NCI-H1694 (cell line): ENCODE measurements at places on chromosomes 1 and 21.

GRCh38 chr21:43355266-43355924 lies 71.5 kb downstream of the SIK1 start:
- DNase-seq = peak; percentile 69

DNA sequence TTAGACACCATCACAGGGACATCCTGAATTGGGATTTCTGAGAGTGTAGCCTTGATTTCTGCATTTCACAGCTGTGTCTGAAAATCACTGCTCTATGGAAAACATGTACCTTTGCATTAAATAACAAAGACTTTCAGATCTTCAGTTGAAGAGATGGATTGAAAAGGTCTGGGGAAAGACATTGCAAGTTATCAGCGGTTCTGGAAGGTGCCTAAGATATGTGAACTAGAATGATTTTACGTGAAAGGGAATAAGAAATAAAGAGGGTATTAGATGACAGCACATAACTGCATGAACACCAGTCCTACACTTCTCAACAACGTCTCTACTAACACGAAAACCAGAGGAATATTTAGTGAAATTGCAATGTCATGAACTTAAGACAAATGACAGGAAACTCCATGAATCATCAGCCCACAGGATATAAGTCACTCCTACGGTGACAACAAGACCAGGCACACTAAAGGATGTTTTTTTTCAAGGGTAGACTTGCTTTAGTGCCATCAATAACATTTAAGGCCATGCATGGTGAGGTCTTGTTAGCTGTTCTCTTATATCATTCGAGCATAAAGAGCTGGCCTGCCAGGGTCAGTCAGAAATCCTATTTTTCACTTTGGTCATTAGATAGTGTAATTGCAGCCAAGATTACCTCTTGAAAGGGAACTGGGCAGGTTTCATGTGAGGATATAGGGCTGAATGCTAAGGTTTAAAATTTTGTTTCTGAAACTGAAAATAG lies 283.1 kb downstream of the GRIK1 start:
- DNase-seq = no peak

DNA sequence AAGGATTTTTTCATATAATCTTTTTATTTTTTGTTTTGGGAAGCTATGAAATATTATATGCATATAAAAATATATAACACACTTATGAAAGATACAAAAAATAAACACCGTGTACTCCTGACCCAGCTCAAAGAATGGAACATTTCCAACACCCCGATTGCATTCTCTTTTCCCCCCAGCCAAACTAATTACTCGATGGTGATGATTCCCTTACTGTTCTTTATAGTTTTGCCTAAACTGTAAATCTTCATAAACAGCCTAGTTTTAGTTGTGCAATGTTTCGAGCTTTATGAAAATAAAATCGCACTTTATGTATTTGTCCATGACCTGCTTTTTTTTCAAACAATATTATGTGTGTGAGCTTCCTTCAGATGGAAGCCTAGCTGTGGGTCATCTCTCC lies 352.0 kb upstream of the KAZN start:
- DNase-seq = no peak

DNA sequence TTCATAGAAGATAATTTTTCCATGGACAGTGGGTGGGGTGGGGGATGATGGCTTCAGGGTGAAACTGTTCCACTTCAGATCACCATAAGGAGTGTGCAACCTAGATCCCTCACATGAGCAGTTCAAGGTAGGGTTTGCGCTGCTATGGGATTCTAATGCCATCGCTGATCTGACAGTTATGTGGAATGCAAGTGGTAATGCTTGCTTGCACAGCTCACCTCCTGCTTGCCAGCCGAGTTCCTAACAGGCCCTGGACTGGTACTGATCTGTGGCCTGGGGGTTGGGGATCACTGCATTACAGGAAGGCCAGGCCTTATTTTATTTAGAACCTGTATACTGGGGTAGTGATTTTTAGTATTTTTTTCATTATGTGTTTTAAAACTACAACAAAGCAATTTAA lies 22.0 kb downstream of the MAN1A2 start:
- DNase-seq = no peak

- no peak for DNase-seq
These were observed 7.1 kb upstream of the NID1 start for GRCh38 chr1:236072001-236072400.
